ENCODE measurements at places on chromosomes 1 and 21.
A peak's percentile ranks its signal among the peaks of the same experiment; 100 is the strongest.

- peak; percentile 77 for DNase-seq
Measured at GRCh38 chr1:31335007-31335406, 37.9 kb downstream of the FABP3 start.

DNA sequence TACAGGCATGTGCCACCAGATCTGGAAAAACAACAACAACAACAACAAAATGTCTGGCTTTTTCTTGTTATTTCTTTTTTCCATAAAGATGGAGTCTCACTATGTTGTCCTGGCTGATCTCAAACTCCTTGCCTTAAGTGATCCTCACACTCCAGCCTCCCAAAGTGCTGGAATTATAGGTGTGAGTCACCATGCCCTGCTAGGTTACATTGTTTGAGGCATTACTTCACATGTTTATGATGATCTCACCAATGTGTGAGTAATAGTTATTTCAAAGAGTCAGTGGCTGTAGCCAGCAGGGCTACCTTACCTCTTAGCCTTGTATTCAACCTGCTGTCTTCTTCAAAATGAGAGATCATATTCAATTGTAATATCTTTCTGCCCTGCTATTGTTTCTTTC, 445.7 kb downstream of the AMY1C start:
- peak; percentile 83 for DNase-seq

GRCh38 chr1:47675047-47675675, 237.3 kb downstream of the FOXD2 start:
- DNase-seq, result no peak

DNA sequence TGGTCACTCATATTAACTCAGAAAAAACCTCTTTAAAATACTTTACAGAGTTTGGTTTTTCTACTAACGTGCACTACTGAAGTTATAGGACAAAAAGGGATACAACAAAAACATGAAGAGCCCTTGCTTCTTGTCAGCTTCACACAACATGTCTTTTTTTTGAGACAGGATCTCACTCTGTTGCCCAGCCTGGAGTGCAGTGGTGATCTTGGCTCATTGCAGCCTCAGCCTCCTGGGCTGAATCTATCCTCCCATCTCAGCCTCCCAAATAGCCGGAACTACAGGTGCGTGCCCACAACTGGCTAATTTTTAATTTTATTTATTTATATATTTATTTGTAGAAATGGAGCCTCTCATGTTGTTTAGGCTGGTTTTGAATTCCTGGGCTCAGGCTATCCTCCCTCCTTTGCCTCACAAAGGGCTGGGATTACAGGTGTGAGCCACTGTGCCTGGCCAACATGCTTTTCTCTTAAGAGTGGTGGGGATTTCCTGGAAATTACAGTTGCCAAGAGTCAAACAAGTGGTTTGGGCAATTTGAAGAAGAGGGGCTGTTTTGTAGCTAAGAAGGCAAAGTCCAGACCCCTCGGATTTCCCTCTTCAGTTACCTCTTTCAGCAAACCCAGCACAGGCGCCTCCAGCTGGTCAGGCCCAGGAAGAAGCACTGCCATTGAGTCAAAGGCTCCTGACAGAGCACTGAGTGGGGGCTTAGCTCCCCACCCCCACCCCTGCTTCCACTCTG, 6.4 kb upstream of the SMPDL3B start:
- no peak for DNase-seq

DNA sequence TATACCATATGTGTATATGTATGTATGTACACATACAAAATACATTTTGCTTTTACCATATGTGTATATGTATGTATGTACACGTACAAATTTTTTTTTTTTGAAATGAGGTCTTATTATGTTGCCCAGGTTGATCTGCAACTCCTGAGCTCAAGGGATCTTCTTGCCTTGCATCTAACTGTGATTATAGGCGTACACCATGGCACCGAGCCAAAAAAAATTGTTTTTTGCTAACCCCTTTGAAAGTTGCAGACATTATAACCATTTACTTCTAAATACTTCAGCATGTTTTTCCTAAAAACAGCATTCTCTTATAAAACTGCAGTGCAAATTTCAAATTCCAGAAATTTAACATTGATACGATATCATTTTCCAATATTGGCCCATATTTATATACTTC, 147.0 kb downstream of the POU2F1 start:
- no peak for DNase-seq

GRCh38 chr1:110240476-110241210, 30.5 kb downstream of the KCNC4 start:
- peak; percentile 84 for DNase-seq

DNA sequence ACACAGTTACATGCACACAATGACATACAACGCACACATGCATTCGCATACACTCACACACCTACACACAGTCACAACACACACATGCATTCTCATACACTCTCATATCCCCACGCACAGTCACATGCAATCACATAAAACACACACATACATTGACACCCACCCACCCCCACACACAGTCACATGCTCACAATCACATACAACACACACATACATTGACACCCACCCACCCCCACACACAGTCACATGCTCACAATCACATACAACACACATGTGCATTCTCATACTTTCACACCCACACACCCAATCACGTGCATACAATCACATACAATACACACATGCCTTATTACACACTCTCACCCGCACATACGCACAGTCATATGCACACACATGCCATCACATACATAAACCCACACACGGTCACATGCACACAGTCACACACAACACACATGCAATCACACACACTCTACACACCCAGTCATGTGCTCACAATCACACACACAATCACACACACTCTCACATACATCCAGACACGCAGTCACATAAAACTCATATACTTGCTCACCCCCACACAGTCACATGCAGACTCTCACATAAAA, 134.3 kb downstream of the CASZ1 start:
- DNase-seq, result no peak
